ENCODE measurements at places on chromosomes 5 and 9.

DNA sequence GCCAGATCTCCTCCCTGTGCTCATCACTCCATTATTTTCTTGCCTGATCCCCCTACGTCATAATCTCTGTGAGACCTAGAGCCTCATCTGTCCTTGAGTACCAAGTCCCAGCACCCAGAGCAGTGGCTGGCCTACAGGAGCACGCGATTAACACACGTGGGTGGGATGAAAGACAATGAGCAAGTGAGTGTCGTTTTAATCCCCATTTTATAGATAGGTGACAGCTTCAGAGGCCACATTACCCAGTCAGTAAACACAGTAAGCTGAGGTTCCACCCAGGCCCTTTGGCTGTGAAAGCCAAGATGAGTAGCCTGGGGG, 17.3 kb downstream of the TRUB2 start:
- no peak for DNase-seq

GRCh38 chr9:113618836-113619490, 155.4 kb downstream of the RGS3 start:
- DNase-seq, result no peak

- no peak for DNase-seq
Observed at GRCh38 chr9:134320126-134320867, 6.0 kb upstream of the RXRA start.

GRCh38 chr9:110356639-110357395, 19.2 kb upstream of the TXNDC8 start:
- DNase-seq, result no peak

- no peak for DNase-seq
Observed at GRCh38 chr5:101943784-101944183, 352.3 kb downstream of the SLCO4C1 start.

Measured in AG08396 (cell line).